ENCODE measurements at places on chromosomes 6 and 20.
A peak's percentile ranks its signal among the peaks of the same experiment; 100 is the strongest.

DNA sequence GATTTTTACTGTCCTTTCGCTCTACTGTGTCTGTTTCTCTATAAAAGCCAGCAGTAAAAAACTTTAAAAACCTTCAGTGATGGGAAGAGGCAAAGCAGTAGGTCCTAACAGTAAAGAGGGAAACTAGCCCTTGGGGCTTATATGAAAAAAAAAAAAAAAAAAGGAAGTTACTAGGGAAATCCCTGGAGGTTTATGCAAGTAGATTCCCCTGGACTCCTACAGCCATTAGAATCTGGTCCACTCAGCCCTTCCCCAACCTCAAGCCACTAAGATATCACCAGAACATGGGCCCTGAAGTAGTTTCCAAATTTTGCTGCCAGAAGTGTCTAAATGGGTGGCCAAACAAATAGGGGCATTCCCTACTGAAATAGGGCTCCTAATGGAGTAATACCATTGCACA lies 70.5 kb upstream of the HINT3 start:
- DNase-seq: no peak

DNA sequence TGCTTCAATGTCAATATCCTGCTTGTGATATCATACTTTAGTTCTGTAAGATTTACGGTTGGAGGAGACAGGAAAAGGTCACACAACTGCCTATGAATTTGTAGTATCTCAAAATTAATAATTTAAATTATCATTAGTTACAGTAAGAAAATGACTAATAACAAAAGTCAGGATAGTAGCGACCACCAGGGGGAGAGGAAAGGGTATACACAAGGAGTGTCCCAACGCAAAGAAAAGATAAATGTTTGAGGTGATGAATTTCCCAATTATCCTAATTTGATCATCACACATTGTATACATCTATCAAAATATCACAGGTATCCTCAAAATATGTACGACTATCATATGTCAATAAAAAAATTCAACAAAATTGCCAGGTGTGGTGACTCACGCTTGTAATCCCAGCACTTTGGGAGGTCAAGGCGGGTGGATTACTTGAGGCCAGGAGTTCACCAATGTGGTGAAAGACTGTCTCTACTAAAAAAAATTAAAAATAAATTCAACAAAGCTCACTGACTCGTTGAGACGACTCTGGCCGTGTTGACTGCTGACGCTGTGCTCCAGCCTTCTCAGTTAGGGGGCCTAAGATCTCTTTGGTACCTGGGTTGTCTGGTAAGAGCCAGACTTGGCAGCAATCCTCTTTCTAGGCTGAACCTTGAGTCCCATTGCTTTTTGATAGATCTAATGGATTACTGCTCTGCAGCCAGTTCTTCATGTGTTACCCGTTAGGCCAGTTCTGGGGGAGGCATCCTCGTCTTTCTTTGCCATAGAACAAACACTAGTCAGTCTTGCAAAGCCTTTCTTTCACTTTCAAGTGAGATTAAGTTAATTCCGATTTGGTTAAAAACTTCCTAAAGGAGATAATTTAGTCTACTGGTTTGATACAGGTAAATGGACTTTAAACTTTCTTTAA lies 9.0 kb upstream of the OVOL2 start:
- no peak for DNase-seq

DNA sequence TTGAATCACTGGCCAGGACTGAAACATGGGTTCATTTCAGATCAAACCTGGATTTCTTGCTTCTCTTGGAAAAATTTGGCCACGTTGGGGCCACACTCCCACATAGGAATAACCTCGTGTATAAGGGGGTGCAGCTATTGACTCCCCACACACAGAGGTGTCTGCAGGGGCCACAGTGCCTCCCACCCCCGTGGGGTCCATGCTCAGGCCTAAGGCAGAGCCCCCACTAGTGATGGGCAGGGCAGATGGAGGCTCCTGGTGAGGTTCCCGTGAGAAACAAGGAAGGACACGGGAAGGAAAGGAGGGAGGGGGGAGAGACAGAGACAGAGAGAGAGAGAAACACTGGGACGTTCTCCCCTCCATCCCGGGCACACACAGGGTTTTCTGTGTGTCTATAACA lies 230.5 kb downstream of the ERMARD start:
- no peak for DNase-seq

DNA sequence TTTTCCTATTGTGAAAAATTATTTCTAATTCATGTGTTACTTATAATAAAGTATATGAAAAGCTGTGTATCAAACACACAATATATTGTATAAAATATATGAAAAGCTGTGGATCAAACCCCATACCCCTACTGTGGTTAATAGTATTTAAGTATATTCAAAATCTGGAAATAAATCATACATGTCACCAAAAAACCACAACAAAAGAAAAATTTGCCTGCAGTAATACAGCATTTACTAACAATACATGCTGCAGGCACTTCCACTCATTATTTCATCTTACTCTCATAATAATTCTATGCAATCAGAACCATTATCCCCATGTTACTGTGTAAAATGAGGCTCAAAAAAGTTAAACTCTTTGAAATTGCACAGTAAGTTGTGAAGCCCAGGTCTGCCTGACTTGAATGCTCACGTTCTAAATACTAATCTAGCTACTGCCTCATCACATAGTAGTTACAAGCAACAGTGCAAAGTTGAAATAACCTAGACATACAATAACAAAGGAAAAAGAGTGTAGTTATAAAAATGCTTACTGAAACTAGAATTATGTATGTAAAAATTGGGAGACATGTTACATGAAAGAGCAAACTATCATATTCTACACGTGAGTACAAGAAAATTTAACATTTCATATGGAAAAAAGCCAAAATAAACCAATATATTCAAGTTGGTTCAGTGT lies 61.7 kb downstream of the FAM217A start:
- no peak for DNase-seq

GRCh38 chr6:26103770-26104456 lies 16.7 kb downstream of the HFE start:
- DNase-seq: peak; percentile 76
